BJ (cell line): ENCODE measurements at places on chromosomes 1 and 21.

DNA sequence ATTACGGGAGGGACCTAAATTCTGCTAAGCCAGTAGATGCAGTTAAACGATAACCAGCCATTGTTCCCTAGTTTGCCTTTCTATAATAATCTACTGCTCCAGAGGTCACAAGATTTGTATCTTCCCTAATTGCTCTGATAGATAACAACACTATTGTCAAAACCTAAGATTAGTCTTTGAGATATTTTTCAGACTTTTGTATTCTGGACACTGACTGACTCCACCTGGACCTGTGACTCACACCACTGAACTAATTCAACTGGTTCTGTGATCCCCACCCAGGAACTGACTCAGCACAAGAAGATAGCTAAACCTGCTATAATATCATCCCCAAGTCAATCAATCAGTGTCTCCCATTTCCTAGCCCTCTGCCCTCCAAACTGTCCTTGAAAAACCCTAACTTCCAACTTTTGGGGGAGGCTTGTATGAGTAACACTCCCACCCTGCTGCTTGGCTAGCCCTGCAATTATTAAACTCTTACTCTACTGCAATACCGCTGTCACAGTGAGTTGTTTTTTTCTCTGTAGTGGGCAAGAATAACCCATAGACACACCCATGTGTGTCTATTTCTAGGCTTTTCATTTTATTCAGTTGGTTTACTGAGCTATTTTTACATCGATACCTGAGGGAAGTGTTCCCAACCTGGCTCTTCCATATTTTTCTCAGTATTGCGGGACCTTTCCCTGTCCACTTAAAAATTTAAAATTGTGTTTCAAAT lies 11.2 kb downstream of the KIFAP3 start:
- no peak for DNase-seq

- DNase-seq: no peak
Observed at GRCh38 chr1:27630859-27631491, 4.0 kb downstream of the FGR start.

DNA sequence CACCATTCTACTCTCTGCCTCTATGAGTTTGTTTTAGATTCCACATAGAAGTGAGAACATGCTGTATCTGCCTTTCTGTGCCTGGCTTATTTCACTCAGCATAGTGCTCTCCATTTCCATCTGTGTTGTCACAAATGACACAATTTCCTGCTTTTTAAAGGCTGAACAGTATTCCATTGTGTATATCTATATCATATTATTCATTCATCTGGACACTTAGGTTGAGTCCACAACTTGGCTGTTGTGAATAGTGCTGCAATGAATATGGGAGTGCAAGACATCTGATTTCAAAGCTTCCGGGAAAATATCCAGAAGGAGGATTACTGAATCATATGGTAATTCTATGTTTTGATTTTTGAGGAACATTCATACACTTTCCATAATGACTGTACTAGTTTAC lies 20.1 kb upstream of the DONSON start:
- no peak for DNase-seq

GRCh38 chr1:226871636-226872327 lies 1.4 kb downstream of the PSEN2 start:
- no peak for DNase-seq
